T-helper 17 cell (primary cell): ENCODE measurements at places on chromosomes 3 and 15.
A peak's percentile ranks its signal among the peaks of the same experiment; 100 is the strongest.

DNA sequence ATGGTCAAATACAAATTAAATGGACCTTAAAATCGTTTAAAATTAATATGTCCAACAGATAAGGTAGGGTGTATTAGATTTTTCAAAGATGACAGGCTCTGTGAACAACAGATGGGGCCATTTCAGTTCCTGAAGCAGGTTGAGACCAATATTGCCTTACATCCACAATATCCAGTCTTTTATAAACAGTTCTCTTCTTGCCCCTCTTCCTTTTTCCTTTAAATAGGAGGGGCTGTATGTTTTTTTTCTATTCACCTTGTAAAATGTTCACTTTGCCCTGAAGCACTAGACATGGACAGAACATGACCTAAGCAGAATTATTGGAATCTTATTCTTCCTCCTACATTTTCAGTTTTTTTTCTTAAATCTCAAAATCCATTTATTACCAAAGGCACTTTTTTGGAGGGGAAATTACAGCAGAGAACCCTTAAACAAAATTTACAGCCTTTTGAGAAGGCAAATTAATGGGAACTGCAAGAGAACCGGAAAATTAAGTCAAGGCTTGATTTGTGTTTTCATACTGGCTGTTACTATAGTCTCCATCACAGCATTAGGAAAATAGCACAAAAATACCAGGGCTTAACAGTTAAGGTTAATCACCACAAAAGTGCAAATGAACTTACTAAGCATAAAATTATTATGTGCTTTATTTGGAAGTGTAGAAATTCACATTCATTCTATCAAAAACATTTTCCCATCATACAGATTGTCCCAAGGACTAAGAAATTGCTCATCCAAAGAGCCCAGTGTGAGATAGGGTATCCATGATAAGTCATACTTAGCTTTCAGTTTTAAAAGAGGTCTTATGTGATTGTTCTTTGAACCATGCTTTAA lies 55.8 kb downstream of the CMSS1 start:
- no peak for DNase-seq

- no peak for DNase-seq
Measured at GRCh38 chr15:101122266-101122665, 129.6 kb downstream of the CHSY1 start.

DNA sequence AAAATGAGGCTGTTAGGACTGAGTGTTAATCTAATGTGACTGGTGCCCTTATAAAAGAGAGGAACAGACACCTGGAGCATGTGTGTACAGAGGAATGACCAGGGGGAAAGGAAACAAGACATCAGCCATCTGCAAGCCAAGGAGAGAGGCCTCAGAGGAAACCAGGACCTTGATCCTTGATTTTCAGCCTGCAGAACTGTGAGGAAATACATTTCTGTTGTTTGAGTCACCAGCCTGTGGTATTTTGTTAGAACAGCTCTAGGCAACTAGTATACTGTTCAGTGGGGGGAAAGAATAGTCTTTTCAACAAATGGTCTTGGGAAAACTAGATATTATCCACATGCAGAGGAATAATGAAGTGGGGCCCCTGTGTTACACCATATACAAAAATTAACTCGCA lies 80.6 kb downstream of the CCR1 start:
- DNase-seq: no peak

- DNase-seq: no peak
Measured at GRCh38 chr3:20154928-20155327, 31.1 kb downstream of the SGO1 start.

- no peak for DNase-seq
Measured at GRCh38 chr3:152444029-152444641, 175.4 kb downstream of the MBNL1 start.

DNA sequence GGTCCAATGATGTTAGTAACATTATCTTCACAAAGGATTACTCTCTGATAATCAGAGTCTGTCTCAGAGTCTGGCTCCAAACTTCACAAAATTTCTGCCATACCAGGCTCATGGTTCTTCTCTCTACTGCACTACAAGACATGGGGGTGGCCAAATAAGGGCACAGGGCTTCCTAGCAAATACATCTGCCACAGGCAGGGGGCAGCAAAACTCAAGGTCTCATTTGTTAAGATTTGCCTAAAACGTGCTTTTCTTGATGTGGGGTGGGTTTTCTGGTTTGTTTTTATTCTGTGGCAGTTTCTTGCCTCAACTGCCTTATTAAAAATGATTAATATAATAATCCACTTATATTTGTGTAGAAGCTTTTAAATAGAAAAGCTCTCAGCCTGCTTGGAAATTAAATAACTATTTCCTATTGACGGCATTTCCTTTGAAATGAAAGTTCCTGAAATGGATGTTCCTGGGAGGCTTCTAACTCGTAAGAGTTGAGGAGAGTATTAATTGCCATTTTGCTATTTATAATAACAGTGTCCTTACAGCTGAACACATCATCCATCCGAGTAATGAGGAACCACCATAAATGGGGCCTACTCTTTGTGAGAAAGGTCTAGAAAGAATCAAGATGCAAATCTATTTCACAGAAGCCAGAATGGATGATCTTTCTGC lies 53.8 kb downstream of the SST start:
- DNase-seq: peak; percentile 25
